T-helper 9 cell (primary cell): ENCODE measurements at places on chromosomes 1 and 21.

GRCh38 chr1:174766727-174767126, 233.0 kb upstream of the CACYBP start:
- DNase-seq = no peak

- DNase-seq = no peak
These were observed 29.4 kb upstream of the MX1 start for GRCh38 chr21:41396558-41397075.

- DNase-seq = no peak
These were observed 278.2 kb downstream of the RRAGC start for GRCh38 chr1:38581396-38581795.

- DNase-seq = no peak
These were observed 15.3 kb upstream of the POU3F1 start for GRCh38 chr1:38061883-38062328.

DNA sequence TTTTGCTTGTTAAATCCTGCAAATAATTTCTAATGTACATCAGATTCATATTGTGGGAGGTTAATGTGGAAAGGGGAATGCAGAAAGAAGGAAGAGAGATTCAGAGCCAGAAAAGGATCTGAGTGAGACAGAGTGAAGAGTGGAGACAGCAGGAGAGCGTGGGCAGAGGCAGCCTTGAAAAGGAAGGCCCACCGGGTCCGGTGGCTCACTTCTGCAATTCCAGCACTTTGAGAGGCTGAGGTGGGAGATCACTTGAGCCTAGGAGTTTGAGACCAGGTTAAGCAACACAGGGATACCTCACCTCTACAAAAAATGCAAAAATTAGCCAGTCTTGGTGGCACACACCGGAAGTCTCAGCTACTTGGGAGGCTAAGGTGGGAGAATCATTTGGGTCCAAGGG, 222.0 kb upstream of the RAB4A start:
- DNase-seq = no peak
